Activated CD4-positive, alpha-beta T cell treated with anti-CD3 and anti-CD28 coated beads, Interleukin-2, Interleukin-6, amounts not matched to agents 100 ng/mL and 50 ng/mL, durations not matched to agents 16 hours and 8 hours (primary cell): ENCODE measurements at places on chromosomes 4 and X.

- DNase-seq = peak; percentile 55
Observed at GRCh38 chr4:89300499-89300898, 7.1 kb downstream of the GPRIN3 start.

DNA sequence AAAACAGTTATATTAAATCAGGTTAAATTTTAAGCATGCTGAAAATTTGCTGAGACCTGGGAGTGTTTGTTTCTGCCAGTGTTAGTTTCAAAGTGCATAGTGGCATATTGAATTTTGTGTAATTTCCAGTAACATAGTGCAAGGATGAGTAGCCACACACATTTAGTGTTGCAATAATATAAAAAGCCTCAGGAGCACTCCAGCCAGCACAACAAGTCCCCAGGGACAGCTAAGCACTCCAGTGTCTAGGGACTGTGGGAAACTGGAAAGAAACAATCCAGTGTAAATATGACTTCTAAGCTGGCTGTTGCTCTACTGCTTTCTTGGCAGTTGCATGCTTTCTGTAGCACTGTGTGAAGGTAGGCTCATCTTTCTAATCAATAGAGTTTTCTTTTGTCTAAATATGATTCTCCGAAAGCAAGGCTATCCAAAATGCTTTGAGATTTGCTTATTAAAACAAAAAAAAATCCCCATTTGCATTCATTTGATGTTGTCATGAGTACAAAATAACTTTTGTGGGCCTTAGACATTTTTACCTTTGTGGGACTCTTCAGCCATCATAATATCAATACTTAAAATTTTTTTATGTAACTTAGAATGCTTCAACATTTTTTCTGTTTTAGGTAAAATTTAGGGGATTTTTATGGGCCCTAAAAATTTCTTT lies 24.2 kb upstream of the CXCL2 start:
- DNase-seq = no peak

DNA sequence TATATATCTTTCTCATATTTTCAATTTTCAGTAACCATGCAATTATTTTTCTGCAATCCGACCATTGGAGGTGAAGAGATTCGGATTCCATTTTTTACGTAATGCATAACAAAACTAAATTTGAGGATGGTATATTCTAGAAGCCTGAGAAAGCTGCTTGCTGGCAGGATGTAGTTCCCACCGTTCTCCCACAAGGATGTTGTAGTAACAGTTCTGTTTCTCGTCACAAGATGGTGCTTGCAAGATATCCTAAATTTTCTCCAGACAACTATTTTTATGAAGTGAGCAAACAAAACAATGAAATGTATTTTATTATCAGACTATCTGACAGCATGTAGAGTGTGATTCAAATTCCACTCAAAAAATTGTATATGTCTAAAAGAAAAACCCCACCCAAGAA lies 10.7 kb downstream of the PWWP3B start:
- no peak for DNase-seq

GRCh38 chr4:154485127-154485773 lies 6.3 kb downstream of the DCHS2 start:
- no peak for DNase-seq

GRCh38 chr4:147737623-147738022 lies 5.7 kb downstream of the ARHGAP10 start:
- DNase-seq = no peak

GRCh38 chrX:121179972-121180371 lies 132.6 kb downstream of the GLUD2 start:
- DNase-seq = no peak
